Stimulated activated CD8-positive, alpha-beta memory T cell treated with anti-CD3 and anti-CD28 coated beads, Interleukin-2, amount 100 ng/mL, for 1 hour (primary cell): ENCODE measurements at places on chromosomes 6 and 20.

GRCh38 chr20:46709459-46710152 is at the start of gene SLC2A10:
TSS of gene SLC2A10 (plus strand) at chr20:46709649. CDS start at chr20:46709737, 88 bp downstream.
- DNase-seq, result no peak

GRCh38 chr20:3987296-3987695 is 28.1 kb downstream of the RNF24 start:
- no peak for DNase-seq

DNA sequence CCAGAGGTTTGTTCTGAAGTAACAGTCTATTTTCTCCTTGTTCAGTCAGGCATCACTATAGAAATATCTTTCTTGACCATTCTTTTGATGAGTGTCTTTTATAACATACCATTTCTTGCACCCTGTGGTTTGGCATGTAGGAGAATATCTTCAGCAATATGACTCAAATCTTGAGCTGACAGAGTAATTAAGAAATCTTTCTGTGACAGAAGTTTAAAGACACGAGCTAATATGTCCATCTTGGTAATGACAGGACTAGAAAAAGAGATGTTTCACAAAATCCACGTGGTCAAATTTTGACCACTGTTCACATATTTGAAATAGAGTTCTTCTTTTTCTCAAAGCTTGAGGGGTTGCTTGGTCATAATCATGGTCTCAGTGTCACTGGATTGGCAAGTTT is 149.9 kb downstream of the MYB start:
- DNase-seq, result no peak

- no peak for DNase-seq
Measured at GRCh38 chr6:163816441-163816840, 401.9 kb downstream of the QKI start.

- DNase-seq, result no peak
Measured at GRCh38 chr6:143243786-143244185, 183.1 kb downstream of the AIG1 start.

- no peak for DNase-seq
Measured at GRCh38 chr6:149211046-149211571, 106.4 kb upstream of the TAB2 start.

DNA sequence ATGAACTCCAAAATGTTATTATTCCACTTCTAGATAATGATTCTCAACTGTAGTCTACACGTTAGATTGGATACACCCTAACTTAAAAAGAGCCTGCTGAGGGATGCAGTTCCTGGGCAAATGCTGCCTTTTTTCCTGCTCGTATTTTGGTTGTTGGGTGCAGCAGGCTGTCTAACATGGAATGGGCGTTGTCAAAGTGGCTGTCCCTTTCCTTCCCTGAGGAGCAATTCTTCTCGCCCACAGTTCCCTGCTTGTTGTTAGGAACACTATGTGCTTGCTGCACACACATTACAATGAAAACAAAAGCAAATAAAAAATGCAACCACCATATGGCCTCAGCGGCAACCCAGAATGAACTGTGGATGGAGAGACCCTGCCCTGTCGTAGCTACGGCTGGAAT is 1.7 kb upstream of the ADGRF5 start:
- no peak for DNase-seq

DNA sequence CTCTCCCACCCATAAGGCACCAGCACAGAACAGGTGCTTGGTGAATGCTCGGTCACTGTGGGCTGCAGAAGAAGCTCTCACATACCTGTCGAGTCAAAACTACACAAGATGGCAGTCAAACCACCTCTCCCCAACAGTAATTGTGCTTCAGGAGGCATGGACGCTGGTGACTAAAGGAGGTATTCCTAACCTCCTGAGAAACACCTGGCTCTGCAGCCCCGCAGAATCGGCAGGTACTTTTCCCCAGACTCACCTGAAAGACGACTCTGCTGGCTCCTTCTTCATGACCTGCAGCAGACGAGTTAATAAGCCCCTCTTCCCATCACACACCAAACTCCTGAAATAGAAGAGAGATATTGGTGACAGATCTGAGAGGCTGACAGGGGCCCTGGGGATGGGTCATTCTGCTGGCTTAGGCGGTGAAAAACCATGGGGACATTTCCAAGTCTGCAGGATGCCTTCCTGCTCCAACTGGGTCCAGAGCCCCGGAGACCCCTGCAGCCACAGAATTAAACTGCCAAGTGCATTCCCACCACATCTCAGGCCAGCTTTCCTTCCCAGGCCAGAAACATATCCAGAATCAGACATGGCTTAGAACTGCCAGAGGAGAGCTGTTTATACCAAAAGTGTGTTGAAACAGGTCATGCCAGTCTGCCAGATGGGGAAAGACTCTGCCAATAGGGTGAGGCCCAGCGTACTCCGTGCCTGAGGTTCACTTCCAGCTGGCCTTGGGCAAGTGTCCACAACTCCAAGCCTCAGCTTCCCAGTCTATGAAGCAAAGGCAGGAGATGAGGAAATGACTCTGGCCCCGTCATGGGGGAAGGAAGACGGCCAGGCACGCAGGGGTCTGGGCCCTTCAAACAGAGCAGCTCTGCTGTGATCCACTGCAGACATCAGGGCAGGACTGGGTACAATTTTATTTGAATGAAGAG is 53.0 kb downstream of the MYH7B start:
- no peak for DNase-seq

- DNase-seq, result no peak
Measured at GRCh38 chr6:6003621-6004366, 2.9 kb downstream of the NRN1 start.

DNA sequence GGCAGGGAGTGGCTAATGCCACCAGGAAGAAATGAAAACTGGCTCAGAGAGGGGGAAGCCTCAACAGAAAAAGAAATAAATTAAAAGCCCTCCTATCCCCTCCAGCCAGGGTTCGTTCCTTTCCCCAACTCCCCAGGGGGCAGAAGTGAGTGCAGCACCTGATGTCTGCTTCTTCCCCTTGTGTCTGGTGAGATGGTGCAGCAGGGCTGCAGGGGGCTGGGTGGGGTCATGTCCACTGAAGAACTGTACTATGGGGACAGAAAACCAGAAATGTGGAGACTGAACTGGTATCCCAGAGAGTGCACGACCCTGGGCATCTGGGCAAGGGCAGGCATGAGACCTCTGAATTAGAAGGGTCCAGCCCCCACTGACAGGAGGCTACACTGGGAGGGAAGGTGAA is 4.0 kb downstream of the EGFL8 start:
- DNase-seq, result no peak

DNA sequence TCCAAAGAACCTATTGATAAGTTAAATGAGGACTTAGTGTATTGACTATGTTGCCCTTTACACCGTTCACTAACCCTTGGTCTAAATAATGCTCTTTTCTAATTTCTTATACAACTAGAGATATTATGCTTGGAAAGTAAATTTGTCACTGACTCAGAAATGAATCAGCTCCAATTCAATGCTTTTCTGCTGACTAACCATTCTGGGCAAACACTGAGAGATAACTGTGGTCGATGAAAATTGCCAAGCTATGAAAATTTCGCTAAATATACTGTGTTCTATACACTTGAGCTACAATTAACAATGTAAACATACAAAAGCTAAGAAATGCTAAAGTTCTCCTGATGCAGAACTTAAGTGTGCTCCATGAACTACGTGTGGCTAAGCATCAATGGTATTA is 23.1 kb upstream of the FBXO9 start:
- DNase-seq, result no peak

- DNase-seq, result no peak
Measured at GRCh38 chr20:24753130-24753529, 195.9 kb upstream of the CST7 start.

DNA sequence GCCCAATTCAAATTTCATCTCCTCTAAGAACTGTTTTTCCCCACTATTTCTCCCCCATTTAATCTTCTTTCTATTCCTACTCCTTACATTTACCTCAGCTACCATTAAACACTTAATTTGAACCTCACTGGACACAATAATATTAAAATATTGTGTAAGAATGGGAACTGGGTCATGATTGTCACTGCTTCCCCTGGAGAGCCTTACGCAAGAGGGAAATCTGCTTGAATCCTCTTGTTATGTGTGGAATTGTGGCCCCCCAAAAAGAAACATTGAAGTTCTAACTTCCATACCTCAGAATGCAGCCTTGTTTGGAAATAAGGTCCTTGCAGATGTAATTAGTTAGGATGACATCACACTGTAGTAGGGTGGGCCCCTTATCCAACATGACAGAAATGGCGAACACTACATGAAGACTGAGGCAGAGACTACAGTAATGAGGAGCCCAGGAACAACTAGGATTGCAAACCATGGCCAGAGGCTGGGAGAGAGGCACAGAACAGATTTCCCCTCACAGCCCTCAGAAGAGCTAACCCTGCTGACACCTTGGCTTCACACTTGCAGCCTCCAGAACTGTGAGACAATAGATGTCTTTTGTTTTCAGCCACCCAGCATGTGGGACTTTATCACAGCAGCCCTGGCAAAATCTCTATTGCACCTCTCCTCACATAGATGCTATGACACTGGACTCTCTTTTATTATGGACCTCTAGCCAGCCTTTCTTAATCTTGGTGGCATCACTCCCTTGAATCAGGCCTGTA is 29.9 kb downstream of the HIVEP2 start:
- no peak for DNase-seq

- no peak for DNase-seq
Measured at GRCh38 chr6:55405474-55406235, 78.4 kb downstream of the GFRAL start.

GRCh38 chr20:39705032-39705431 is 742.9 kb downstream of the DHX35 start:
- DNase-seq, result no peak

DNA sequence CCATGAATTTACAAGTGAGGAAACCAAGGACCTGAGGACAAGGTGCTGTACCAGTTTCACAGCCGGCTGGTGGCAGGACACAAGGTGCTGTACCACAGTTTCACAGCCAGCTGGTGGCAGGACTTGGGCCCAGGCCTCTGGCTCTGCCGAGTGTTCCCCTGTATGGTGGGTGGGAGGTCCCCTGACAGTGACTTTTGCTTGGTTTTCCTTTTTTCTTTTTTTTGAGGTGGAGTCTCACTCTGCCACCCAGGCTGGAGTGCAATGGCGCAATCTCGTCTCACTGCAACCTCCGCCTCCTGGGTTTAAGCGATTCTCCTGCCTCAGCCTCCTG is 212.4 kb downstream of the LY86 start:
- DNase-seq, result no peak

DNA sequence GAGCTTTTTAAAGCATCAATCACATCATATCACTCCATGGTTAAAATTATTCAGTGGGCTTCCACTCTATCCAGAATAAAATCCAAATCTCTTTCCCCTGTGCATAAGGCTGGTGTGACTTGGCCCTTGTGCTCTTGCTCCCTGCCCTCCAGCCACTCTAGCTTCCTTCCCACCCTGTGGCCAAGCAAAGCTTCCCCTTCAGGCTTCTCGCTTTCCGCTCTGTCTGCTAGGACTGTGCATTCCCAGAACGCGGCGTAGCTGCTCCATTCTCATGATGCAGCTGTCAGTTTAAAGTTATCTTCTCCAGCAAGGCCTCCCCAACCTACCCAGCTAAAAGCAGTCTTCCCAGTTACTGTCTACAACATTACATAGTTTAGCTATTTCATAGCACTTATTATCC is 19.4 kb upstream of the KCNK16 start:
- no peak for DNase-seq

DNA sequence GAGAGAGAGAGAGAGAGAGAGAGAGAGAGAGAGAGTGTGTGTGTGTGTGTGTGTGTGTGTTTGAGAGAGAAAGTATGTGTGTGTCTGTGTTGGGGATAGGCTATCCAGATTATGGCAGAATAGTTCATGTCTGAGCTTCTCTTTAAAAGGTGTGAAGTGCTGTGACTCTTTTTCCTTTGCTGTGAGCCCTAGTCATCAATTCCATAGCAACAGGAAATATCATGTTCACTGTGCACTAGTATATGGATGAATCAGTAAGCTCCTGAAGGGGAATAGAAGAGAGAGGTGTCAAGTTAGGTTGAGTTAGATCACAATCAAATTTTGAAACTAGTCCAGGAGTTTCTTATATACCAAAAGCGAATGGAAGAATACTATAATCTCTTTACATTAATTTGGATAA is 318.7 kb downstream of the RFPL4B start:
- no peak for DNase-seq

- DNase-seq, result no peak
Measured at GRCh38 chr20:53681352-53682212, 87.9 kb upstream of the ZNF217 start.

- DNase-seq, result no peak
Measured at GRCh38 chr6:119590066-119590465, 240.5 kb upstream of the MAN1A1 start.

GRCh38 chr6:168188369-168189199 is 109.6 kb upstream of the FRMD1 start:
- no peak for DNase-seq

- DNase-seq, result no peak
Measured at GRCh38 chr6:144845186-144845585, 560.1 kb downstream of the UTRN start.
